ENCODE measurements at places on chromosomes 3 and 15. TPM values are rescaled to one million over a fixed set of nuclear protein-coding genes. Genes with fewer than 3 reads are reported as not detected.

GPR149 gene
- not detected for total RNA-seq

GOLGA8T gene
- total RNA-seq = not detected

GOLGA8K gene
- total RNA-seq = 1.5 TPM

DZIP1L gene
- 11.1 TPM for total RNA-seq

SLC51B gene
- total RNA-seq = 0.51 TPM

SH2D7 gene
- total RNA-seq = not detected

RAB7A gene
- 386 TPM for total RNA-seq

PATL2 gene
- total RNA-seq = 0.49 TPM

SLC12A6 gene
- total RNA-seq = 19.5 TPM

All from Panc1 (cell line).